ENCODE measurements at places on chromosomes 5 and 9.

GRCh38 chr9:106677830-106678229 lies 185.1 kb upstream of the ZNF462 start:
- DNase-seq: no peak

DNA sequence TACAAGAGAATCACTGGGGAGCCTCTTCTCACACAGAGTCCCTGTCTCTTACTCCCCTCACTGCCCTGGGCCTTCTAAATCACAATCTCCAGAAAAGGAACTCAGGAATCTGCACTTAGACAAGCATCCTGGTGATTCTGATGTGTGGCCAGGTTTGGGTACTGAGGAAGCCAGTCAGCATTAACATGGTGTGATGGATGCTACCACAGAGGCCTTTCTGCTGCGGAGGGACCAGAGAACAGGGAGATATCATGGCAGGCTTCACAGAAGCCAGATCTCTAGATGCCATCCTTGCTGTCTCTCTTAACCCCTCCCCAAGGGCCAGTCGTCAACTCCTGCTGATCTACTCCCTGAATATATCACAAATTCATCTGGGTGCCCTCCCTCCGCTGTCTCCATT lies 1.6 kb downstream of the ANKS6 start:
- DNase-seq: no peak

- DNase-seq: no peak
These were observed 29.3 kb upstream of the COL5A1 start for GRCh38 chr9:134612309-134612708.

GRCh38 chr9:110410961-110411360 lies 73.3 kb upstream of the TXNDC8 start:
- DNase-seq: no peak

DNA sequence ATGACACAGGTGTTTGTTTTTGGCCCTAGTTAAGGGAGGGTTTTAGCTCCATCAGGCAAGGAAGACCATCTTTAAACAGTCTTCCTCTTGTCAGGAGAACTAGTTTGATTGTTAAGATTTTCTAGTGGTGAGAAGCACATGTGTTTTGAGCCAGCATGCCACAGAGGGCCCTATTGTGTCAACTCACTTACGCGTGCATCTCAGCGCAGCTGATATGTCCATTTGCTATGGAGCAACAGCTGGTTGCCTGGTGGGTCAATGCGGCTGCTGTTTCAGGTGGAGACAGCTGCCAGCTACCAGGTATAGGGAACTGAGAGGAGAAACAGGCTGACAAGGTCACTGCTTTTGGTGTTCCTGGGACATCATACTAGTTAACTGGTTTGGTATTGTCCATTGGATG lies 100.5 kb upstream of the PRRC1 start:
- no peak for DNase-seq

DNA sequence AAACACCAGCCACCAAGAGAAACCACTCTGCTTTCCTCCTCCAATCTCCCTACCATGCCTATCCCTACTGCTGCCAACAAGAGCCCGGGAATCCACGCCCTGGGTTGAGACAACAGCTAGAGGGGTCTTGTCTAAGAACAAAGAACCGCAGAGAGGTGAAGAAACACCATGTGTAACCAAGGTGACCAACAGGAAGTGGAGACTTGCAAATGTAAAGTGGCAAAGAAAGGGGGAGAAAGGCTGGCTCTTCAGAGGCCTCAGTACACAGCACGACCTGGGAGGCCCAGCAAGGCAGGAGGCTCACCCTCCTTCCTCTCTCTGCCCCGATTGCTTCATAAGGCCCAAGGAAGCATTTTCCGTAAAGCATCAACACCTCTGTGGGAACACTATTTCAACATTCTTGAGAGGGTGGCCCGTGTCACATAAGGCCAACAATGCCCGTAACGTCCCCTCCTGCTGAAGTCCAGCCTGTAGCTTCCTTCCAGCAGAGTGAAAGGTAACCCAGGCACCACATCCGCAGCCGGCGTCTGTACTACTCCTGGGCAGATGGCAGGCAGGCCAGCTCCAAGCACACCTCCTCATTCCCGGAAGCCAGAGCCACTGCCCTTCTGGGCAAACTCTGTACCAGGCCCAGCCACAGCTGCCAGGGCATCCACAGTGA lies 18.3 kb downstream of the CCNJL start:
- no peak for DNase-seq

GRCh38 chr5:181229996-181230395 lies 6.9 kb downstream of the TRIM41 start:
- no peak for DNase-seq

- no peak for DNase-seq
These were observed 131.3 kb downstream of the SEC61B start for GRCh38 chr9:99353408-99353807.

DNA sequence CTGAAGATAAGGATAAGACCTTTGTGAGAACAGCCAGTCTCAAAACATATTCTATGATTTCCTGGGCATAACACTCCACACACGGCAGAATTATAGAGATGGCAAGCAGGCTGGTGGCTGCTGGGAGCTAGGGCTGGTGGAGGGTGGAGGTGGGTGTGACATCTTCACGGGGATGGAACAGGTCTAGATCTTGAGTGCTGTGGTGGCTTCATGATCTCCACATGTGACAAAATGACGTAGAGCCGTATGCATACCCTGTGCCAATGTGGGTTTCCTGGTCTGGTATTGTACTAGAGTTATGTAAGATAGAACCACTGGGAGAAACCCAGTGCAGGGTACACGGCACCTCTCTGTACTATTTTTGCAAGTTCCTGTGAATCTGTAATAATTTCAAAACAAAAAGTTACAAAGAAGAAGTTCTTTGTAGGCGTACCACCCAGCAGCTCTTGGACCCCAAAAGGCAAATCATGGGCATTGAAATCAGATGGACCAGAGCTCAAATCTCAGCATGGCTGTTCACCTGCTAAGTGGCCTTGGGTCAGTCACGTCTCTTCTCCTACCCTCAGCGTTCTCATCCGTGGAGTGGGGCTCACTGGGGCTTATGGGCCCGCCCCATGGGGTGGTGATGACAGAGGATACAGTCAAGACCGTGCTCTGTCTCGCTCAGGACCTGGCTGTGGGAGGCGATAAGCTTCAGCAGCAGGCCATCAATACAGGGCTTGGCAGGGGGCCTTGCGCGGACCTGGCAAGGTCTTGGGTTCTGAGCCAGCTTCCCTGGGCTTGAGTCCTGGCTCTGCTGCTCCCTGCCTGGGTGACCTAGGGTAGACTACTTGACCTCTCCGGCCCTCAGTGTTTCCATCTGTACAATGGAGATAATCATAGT lies 74.7 kb upstream of the UNC5A start:
- DNase-seq: no peak

GRCh38 chr5:141040093-141040770 lies 10.9 kb upstream of the PCDHB1 start:
- no peak for DNase-seq

DNA sequence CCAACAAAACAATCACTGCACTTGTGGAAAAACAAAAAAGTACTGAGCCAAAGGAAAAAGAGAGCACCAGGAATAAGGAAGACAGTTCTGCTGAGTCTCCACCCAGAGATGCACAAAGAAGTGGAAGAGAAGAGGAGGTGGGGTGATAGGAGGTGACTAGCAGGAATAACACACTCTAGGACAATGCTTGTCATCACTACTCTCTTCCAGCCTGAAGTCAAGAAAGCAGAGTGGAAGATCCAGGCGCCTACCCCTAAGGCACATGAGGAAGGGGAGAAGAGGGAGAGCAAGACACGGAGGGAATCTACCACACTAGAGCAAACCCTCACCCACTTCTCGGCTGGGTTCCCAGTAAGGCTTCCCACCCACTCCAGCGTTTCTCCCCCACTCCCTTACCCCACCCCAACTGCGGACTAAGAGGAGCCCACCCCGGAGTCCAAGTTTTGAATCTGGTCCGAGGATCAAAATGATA lies 1.7 kb downstream of the SLIT3 start:
- no peak for DNase-seq

GRCh38 chr5:173944511-173944910 lies 44.5 kb upstream of the C5orf47 start:
- no peak for DNase-seq

DNA sequence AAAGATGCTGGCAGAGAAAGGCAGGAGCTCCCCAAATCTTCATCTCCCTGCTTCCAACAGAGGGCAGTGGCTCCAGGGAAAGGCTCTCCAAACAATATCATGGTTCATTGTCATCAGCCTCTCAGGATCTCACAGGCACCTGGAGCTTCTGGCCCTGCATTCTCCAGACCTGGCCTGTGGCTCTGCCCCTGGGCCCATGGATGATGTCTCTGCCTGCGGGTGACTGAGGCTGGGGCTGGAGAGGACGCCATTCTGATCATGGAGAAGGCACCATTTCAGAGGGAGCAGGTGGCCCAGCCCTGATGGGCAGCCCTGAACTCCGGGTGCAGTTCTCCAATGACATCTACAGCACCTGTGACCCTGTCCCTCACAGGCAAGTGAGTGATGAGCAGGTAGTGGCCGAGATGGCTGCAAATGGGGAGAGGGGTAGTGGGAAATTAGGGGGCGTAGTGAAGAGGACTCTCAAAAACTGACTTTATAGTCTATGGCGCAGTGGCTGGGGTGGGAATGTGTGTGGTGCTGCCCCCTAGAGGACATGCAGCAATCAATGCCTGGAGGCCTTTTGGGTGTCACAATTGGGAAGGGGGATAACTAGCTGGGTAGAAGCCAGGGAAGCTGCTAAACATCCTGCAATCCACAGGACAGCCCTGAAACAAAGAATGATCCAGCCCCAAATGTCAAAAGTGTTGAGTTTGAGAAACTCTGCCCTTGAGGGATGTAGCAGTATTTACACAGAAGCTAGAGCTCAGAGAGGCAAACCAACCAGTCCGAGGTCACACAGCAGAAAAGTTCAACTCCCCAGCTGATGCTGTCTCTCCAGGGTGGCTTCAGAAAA lies 3.2 kb downstream of the SH3PXD2B start:
- no peak for DNase-seq

- no peak for DNase-seq
These were observed 12.3 kb downstream of the RXRA start for GRCh38 chr9:134338394-134339182.

DNA sequence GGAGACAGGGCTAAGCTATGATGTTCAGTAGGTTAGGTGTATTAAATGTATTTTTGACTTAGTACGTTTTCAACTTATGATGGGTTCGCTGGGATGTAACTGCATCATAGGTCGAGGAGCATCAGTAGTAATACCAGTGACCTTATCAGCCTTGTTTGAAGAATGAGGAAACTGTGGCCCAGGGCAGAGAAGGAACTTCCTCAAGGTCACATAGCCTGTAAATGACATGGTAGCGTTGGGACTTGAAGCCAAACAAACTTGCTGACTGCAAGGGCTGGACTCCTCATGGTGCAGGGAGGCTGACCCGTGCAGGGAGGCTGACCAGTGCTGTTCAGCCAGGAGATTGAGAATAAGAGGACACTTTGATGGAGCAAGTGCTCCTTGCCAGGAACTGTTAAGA lies 21.3 kb upstream of the PTPN3 start:
- DNase-seq: no peak

GRCh38 chr5:121053055-121053985 lies 589.2 kb downstream of the PRR16 start:
- DNase-seq: no peak

GRCh38 chr5:136062366-136063274 lies 33.8 kb downstream of the TGFBI start:
- DNase-seq: no peak
